ENCODE measurements at places on chromosomes 11 and 22.

DNA sequence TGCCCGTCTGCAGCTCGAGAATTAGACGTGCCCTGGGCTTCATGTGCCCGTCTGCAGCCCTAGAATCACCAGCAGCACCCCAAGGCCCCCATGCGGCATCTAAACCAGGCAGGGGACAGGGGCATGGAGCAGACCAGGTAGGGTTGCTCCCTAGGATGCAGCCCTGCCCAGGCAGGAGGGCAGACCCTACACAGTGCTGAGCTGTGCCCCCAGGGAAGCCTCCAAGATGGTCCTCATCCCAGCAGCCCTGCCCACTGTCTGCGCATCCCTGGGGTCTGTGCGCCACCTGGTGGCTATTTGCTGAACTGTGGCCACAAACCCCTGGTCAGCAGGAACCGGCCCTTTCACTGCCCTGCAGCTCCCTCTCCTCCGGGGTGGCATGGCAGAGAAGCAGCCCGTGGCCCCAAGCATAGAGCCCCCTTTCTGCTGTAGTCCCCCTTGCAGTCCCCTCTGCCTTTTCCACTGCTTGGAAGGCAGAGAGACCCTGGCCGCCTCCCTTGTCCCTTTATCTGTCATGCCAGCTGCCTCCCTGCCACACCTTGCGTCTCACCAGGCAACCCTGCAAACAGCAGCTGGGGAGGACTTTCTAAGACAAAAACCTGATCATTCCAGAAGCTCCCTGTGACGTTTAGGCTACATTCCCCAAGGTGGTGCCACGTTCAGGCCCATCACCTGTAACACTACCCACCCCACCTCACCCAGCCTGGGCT is 86.6 kb downstream of the KCNQ1 start:
- peak; percentile 56 for DNase-seq

GRCh38 chr22:31579835-31580242 is 82.2 kb downstream of the PISD start:
- DNase-seq = no peak

DNA sequence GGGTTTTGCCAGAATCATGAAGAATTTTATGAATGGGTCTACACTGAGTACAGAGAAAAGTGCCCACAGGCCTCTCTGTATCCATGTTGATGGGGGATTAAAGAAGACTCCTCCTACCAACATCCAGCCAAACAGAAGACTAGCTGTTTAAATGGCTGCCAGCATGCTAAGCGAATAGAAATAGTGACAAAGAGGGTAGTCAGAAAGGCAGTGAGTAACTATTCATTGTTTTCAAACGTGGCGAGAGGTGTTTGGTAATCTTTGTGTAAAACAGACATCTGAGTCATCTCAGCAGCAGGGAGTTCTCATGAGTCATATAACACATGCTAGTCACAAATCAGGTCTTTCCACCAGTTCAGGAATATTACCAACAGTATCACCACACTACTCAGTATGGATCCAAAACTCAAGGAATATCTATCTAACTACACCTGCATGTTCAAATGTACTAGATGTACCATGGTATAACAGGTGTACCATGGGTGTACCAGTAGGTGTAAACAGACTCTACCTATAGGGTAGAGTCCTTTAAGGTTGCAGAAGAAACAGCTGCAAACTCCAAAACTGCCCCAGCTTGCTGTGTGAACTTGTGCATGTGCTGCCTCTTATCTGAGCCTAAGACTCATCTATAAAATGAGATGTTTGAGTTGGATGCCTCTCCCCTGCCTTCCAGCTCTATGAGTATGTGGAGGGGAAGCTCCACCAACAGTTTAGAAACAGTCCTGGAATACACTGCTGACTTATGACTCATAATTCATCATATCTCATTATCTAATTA is 82.0 kb downstream of the SLC1A2 start:
- no peak for DNase-seq

- DNase-seq = no peak
Measured at GRCh38 chr11:5284637-5285036, 14.9 kb upstream of the HBE1 start.

DNA sequence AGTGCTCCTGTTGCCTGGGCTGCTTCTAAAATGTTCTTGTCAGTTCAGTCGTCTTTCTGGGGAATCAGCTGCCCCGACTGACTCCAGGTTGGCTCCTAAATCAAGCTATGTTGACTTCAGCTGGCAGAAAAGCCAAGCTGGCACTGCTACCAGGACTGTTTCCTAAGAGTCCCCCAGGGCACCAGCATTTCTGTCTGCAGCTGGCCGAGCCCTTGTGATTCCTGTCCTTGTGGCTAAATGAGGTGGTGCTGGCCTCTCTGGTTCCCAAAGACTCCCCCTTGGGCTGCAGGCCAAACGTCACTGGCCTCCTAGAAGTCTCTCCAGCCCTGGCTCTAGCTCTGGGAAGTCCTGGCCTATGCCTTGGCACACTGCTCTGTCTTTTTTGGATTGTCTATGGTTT is 31.1 kb downstream of the GRAMD1B start:
- no peak for DNase-seq

Measured in stimulated activated CD8-positive, alpha-beta memory T cell treated with anti-CD3 and anti-CD28 coated beads, Interleukin-4, amount 100 ng/mL, for 1 hour (primary cell).